ENCODE measurements at places on chromosomes 11 and 22.

- no peak for DNase-seq
Observed at GRCh38 chr11:126346586-126346940, 8.9 kb upstream of the ST3GAL4 start.

GRCh38 chr11:71452199-71453036 is 585 bp upstream of the NADSYN1 start:
- no peak for DNase-seq

GRCh38 chr22:35838855-35839576 is 121.3 kb downstream of the APOL5 start:
- no peak for DNase-seq

DNA sequence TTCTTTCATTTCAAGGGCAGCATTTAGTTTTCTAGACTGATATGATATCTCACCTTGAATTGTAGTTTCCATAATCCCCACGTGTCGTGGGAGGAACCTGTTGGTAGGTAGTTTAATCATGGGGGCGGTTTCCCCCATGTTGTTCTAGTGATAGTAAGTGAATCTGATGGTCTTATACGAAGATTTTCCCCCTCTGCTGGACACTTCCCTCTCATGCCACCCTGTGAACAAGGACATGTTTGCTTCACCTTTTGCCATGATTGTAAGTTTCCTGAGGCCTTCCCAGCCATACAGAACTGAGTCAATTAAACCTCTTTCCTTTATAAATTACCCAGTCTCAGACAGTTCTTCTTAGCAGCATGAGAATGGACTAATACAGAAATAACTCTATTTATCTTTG is 851.1 kb upstream of the FAT3 start:
- DNase-seq = no peak

DNA sequence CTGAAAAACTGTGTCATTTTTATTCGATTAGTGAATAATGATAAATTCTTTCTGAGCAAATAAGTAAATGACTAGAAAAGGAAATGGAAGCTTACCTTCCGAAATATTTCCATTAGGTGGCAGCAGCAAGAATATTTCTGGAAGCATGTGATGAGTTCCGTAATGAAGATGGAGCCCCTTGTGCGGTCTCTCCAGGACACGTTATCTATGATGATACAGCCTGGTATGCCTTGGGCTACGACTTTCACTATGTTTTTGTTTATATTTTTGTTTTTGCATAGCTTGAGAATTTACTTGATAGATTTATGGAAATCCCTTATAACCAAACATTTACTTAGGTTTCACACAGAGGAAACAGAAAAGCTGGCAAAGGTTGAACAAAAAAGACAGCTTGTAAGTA is 25.7 kb downstream of the CASP5 start:
- DNase-seq = no peak

GRCh38 chr22:26842103-26842502 is 184.7 kb downstream of the MIAT start:
- no peak for DNase-seq

DNA sequence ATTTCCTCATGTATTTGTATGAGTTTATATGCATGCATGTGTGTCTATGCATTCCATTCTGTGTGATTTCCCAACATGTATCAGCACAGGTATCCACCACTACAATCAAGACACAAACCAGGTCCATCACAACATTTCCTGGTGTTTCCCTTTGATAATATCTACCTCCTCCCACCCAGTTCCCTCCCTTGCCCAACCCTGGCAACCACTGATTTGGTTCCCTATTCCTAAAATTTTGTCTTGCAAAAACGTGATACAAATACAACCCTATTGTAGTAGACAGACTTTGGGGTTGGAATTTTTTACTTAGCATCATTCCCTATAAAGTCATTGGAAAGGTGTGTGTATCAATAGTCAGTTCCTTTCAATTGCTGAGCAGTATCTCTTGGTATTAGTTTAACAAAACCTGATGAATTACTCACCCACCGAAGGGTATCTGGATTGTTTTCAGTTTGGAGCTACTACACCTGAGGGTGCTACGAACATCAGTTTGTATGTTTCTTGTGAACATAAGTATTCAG is 51.8 kb upstream of the IGLL5 start:
- no peak for DNase-seq

- no peak for DNase-seq
Observed at GRCh38 chr22:37972527-37972926, 11.8 kb downstream of the SOX10 start.
